Ovary (tissue), 10 donors: ENCODE measurements at places on chromosomes 5 and 9.

DNA sequence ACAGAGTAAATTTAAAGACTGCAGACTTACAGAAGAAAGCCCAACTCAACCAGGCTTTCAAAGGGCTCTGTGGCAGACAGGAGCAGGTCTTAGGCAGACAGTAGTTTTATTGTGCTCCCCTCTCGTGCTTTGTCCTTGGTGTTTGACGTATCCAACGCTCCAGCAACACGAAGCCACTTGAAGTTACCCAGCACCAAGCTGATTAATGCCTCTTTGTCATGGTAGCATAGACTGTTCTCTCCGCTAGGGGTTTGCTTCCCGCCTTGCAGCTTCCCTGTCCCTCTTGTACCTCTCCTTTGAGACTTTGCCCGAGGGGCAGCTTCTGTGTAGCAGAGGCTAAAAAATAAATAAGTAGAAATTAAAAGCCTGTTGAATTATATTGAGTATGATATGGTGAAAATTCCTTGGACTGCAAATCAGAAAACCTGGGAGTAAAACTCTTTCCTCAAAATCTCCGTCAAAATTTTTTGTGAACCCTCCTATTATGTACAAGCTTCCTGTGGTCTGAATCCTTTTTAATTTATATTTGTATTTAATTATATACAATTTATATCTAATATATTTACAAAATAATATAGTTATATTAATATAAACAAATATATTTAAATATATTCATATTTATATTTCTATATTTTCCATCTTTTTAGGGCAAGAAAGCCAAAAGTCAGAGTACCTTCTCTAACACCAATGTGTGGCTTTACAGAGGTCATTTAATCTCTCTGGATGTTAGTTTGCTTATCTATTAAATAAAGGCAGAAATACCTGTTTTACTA lies 405.4 kb downstream of the DMAC1 start:
- H3K27ac ChIP-seq: no peak overlapping the region
- H3K36me3 ChIP-seq: no peaks in the 10 kb centered on the region
- no peaks in the 10 kb centered on the region for H3K27me3 ChIP-seq

GRCh38 chr9:108277216-108277615 lies 578.6 kb downstream of the ACTL7B start:
- no peak for DNase-seq
- no peak overlapping the region for H3K4me3 ChIP-seq
- no peaks in the 10 kb centered on the region for H3K4me1 ChIP-seq
- H3K27ac ChIP-seq: no peak overlapping the region
- H3K36me3 ChIP-seq: no peaks in the 10 kb centered on the region
- no peaks in the 10 kb centered on the region for H3K27me3 ChIP-seq

GRCh38 chr5:52674815-52675545 lies 112.7 kb upstream of the ITGA1 start:
- H3K27me3 ChIP-seq: no peaks in the 10 kb centered on the region
- H3K4me3 ChIP-seq: no peak overlapping the region
- H3K4me1 ChIP-seq: no peaks in the 10 kb centered on the region
- no peak overlapping the region for H3K27ac ChIP-seq

DNA sequence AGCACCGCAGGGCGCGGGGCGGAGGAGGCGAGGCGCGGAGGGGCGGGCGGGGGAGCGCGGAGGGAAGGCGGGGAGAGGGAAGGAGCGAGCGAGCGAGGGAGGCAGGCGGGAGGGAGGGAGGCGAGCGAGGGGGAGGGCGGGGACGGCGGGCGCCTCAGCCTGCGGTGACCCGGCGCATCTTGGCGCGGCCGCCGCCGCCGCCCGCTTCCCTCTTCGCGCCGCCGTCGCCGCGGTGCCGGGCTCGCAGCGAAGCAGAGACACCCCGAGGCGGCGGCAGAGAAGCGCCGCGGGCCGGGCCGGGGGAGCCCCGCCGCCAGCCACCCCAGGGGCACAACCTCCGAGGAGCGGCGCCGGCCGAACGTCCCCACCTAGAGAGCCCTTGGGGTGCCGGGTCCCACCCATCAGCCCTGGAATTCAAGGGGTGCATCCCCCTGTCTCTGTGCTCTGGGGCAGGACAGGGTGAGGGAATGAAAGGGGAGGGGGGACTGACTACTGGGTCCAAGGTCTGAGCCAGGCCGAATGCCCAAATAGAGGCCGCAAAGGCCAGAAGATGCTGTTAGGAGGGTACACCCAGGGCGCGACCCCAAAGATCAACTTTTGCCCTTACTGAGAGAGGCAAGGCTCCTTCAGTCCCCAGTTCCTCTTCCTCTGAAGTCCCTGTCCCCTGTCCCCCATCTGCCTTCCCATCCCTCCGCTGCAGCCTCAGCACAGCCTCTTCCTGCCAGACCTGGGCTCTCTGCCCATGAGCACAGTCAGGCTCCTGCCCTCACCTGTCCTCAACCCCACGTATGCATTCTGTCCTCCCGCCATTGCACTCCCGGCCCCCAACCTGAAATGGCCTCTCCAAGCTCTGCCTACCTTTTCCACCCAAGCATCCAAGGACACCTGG lies at the start of gene ADAMTS2:
TSS of gene ADAMTS2 (minus strand) at position 29 of the 889 bp plus-strand sequence. CDS start 133 bp downstream, outside the sequence.
- H3K36me3 ChIP-seq: no peaks in the 10 kb centered on the region
- no peaks in the 10 kb centered on the region for H3K27me3 ChIP-seq
- DNase-seq: peak; percentile 80
- H3K4me3 ChIP-seq: peak within 1 kb of the TSS; percentile 55
- H3K4me1 ChIP-seq: peaks cover 11% of the 10 kb centered on the region
- H3K27ac ChIP-seq: peak within 1 kb of the TSS; percentile 61

DNA sequence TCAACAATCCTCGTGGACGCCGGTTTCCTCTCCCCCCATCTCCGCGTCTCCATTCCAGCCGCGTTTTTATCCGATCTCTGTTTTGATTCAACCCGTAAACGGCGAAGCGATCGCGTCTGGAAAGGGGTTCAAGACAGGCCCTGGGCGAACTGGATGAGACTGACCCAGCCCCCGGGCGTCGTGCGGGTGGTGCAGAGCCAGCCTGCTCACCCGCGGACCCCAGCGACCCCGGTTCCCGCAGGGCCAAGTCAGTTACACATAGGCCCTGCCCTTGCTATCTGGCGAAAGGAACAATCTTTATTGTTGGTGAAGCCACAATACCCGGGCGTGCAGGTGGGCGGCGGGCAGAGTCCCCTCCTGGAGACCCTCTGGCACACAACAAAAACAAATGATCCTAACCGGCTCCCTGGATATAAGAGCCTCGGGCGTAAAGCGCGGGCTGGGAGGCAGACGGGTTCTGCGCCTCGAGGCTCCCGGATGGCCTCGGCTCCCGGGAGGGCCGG lies 1.8 kb downstream of the TLX3 start:
- DNase-seq: no peak
- no peak overlapping the region for H3K4me3 ChIP-seq
- peaks cover 3% of the 10 kb centered on the region for H3K4me1 ChIP-seq
- H3K27me3 ChIP-seq: no peaks in the 10 kb centered on the region
- H3K27ac ChIP-seq: no peak overlapping the region

DNA sequence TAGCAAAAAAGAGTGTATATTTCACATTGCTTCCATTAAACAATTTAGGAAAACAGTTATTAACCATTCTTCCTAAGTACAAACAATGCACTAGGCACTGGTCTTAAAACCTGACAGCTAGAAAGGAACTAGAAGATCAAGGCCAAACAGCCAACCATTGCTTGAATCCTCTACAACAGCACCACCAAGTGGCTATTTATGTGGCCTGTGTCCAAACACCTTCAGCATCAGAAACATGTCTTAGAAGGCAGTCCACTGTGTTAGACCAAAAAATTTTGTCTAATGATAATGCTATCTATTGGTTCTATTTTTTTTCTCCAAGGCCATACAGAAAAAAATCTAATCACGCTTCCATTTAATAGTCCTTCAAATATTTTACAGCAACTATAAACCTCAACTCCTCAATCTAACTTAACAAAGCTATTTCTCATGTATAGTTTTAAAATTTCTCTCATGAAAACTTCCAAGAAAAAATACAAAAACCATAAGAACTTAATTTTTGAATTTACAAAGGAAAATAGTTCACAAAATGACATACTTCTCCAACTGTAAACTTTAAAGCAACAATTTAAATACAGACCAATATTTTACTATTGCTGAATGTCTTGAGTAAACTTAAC lies 36.1 kb downstream of the CAAP1 start:
- H3K27me3 ChIP-seq: no peaks in the 10 kb centered on the region
- no peak for DNase-seq
- no peaks in the 10 kb centered on the region for H3K36me3 ChIP-seq
- no peak overlapping the region for H3K27ac ChIP-seq
- H3K4me1 ChIP-seq: no peaks in the 10 kb centered on the region

- DNase-seq: no peak
- H3K4me1 ChIP-seq: no peaks in the 10 kb centered on the region
- H3K4me3 ChIP-seq: no peak overlapping the region
- H3K27ac ChIP-seq: no peak overlapping the region
- H3K27me3 ChIP-seq: no peaks in the 10 kb centered on the region
These were observed 46.7 kb upstream of the CPLX2 start for GRCh38 chr5:175824676-175825075.

GRCh38 chr5:77937015-77937908 lies 161.1 kb upstream of the TBCA start:
- DNase-seq: no peak
- no peaks in the 10 kb centered on the region for H3K36me3 ChIP-seq
- no peak overlapping the region for H3K27ac ChIP-seq
- H3K4me3 ChIP-seq: no peak overlapping the region
